Eye (tissue), 1 donor: ENCODE measurements at places on chromosomes 13 and 19.

GRCh38 chr19:41688687-41689086 lies 617 bp upstream of the CEACAM7 start:
- DNase-seq = no peak

DNA sequence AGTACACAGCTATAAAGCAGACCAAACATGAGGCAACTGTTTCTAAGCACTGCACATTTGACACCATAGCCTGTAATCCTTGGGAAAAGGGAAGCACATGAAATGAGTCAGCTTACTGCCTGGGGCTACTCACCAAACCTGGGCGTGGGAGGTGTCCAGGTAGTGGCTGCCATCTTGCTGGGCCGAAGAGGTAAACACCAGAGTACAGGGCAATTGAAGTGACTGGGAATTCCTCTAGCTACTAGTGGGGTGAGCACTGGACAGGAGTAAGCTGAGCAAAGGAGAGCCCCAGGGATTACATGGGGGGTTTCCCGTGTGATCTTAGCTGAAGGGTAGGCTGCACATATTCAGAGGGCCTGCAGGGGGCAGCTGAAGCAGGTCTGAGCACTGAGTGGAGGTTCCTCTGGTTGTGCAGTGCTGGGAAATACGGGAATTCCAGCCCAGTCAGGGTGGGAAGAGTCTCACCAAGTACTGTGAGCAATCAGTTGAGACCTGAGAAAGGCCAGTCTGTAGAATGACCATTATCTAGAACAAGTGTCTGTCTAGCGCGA lies 140.5 kb downstream of the SLC7A1 start:
- no peak for DNase-seq

- DNase-seq = no peak
These were observed 2.4 kb downstream of the SMG9 start for GRCh38 chr19:43752287-43752875.

- no peak for DNase-seq
These were observed 48.6 kb upstream of the RGCC start for GRCh38 chr13:41408746-41409145.

DNA sequence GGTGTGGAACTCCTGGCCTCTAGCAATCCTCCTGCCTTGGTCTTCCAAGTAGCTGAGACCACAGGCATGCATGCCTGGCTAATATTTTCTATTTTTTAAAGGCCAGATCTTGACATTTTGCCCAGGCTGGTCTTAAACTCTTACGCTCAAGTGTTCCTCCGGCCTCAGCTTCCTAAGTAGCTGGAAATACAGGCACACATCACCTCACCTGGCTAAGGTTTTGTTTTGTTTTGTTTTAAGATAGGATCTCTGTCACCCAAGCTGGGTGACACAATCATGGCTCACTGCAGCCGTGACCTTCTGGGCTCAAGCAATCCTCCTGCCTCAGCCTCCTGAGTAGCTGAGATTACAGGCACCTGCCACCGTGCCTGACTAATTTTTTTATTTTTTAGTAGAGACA lies 5.5 kb upstream of the RLN3 start:
- no peak for DNase-seq

GRCh38 chr13:83621765-83622421 lies 260.4 kb downstream of the SLITRK1 start:
- no peak for DNase-seq

DNA sequence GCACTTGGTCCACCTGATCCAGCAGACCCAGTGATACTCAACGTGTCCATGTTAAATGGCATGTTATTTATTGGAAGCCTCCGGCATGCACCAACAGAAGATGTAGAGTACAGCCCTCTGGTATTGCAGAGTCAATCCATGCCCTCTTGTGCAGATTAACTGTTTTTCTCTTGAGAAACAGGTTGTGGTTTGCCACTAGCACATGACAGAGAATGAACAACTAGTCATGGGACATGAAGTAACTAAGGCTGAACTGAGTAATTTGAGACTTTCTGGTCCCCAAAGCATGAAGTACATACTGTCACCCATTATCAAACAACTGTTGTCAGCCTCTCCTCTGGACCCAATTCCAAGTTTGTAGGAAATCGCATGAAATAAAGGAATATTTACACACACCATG lies 3.2 kb downstream of the ZNF562 start:
- no peak for DNase-seq

DNA sequence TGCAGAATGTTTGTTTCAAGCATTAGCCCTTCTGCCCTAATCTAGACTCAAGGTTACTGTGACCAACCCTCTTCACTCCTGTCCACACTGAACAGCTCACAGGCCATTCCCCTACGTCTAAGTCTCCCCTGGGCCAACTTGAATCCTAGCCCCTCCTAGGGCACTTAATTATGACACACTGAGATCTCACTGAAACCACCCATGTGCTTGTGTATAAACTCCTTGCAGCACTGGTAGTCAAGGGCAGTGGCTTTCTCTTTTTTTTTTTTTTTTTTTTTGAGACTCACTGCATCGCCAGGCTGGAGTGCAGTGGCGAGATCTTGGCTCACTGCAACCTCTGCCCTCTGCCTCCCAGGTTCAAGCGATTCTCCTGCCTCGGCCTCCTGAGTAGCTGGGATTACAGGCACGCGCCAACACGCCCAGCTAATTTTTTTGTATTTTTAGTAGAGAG lies 1.9 kb upstream of the AKT2 start:
- no peak for DNase-seq

DNA sequence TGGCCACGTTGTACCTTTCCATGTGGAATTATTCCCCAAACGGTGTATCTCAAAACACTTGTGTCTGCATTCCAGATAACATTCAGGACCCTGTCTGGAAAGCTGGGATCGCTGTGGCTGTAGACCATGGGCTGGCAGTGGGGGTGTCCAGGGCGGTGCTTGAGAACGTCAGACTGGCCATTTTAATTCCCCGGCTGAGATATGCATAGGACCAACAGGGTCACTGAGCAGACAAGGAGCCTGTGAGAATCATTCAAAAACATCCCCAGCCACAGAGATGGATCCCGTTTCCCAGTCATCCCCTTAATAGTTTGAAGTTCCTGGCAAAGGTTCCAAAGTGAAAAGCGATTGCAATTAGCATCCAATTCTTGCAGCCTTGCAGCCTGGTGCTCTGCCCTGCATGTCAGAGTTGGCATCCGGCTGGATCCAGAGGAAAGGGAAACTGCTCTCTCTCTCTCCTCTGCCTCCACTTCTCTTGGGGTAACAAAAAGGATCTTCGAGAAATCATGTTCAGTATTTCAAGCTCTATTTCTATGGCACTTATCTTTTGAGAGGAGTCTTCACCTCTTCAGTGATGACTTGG lies 41.6 kb downstream of the IFT88 start:
- no peak for DNase-seq

DNA sequence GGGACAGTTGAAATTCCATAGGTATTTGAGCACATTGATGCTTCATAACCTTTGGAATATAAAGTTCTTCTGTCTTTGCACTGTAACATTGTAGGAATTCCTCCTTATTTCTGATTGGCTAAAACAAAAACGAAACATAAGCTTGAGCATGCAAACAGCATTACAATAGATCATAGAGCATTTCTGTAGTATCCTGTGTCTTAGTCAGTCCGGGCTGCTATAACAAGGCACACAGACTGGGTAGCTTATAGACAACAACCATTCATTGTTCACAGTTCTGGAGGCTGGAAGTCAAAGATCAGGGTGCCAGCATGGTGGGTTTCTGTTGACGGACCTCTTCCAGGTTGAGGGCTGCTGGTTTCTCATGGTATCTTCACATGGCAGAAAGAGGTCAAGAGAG lies 188.7 kb upstream of the SOX21 start:
- no peak for DNase-seq

- DNase-seq = peak; percentile 86
These were observed at the start of gene CGB7 for GRCh38 chr19:49057636-49058234. Gene CGB7, minus strand, starts transcription at chr19:49057749. Its CDS starts 2,374 bp downstream, at chr19:49055375.

DNA sequence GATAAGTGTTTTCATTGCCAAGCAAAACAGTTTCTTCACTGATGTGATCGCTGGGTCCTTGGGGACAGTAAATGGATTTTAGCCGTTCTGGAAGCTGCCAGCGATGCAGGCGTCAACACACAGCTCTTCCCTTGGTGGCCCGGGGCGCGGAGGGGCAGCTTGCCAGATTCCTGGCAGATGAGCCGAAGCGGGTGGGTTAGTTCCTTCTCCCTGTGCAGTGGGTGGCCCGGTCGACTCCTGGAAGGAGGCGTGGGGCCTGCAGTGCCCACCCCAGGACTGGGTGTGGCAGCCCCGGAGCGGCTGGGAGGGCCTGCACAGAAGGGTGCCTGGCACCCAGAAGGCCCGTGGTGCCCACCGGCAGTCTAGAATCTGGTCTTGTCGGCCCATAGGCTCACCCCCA lies 69.0 kb downstream of the KDM4B start:
- DNase-seq = peak; percentile 65

- no peak for DNase-seq
These were observed 11.1 kb downstream of the NCLN start for GRCh38 chr19:3196933-3197205.

DNA sequence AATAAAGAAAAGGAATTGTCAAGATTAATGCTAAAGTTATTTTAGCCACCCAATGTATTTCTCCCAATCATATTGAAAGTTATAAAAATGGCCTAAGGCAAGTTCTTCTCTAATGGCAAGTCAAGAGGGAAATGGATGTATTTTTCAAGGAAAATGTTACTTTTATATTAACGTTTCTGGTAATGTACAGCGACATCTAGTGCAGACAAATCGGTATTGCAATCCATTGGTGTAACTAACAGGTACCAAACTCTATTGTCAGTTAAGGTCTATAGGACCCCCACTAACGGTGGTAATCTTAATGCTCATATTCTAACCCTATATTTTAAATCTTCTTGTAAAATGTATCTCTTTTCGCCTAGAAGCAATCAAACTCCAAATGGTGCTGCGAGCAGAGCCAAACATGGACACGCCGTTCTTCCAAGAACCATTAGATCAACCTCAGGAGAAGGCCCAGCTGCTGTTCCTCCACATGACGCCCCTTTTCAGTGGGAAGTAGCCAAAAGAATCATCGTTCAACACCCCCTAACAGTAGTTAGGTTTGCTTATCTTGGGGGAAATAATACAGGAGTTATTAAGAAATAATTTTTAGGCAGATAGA lies 98.5 kb upstream of the PABPC3 start:
- peak; percentile 78 for DNase-seq

- DNase-seq = no peak
These were observed 62.4 kb downstream of the AKAP11 start for GRCh38 chr13:42334329-42334706.

GRCh38 chr19:10292206-10292788 lies 2.5 kb downstream of the ICAM5 start:
- peak; percentile 85 for DNase-seq

DNA sequence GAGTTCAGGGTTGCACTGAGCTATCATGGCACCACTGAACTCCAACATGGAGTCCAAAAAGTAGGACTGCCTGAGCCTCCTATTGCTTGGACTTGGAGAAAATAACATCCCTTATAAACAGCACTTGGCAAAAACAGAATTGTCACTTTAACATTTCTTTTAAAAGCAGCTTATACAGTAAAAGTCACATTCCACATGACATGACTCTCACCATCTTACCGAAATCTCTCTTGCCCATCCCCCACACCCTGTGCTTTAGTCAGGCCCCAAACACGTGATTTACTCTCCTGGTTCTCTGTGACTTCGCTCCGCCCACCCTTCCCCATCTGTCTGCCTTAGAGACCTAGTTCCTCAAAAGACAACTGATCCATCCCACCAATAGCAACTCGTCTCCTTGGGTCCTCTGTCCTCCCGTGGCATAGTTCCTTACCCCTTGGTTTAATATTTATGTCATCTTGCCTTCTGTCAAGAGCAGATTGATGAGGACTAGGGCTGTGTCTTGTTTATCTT lies 4.6 kb downstream of the SAFB start:
- DNase-seq = peak; percentile 67

DNA sequence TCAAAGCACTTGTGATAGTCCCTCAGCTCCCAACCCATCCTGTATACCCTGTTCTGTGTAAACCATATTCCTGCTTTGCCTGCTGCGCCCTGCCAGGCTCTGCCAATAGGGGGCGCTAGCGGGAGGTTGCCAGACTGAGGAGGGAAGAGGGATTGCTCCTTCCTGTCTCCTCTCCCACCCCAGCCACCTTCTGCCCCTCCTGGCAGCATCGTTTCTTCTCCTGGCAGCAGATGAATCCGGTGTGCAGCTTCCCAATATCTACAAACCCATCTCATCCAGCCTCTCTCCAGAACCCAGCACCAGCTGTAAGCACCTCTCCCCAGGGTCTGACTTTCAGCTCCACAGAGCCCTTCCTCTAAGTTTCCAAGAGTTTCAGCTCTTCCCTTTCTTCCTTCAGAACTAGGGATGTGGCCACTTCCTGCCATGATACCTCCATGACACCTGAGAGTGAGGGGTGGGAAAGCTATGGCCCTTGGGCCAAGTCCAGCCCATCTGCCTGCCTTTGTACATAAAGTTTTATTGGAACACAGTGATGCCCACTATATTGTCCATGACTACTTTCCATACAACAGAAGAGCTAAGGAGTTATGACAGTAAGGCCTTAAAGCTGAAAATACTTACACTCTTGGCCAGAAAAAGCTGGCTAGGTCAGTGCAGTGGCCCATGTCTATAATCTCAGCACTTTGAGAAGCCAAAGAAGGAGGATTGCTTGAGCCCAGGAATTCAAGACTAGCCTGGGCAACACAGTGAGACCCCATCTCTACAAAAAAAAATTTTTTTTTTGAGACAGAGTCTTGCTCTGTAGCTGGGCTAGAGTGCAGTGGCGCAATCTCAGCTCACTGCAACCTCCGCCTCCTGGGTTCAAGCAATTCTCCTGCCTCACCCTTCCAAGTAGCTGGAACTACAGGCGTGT lies 34.5 kb upstream of the ATP1A3 start:
- peak; percentile 23 for DNase-seq

DNA sequence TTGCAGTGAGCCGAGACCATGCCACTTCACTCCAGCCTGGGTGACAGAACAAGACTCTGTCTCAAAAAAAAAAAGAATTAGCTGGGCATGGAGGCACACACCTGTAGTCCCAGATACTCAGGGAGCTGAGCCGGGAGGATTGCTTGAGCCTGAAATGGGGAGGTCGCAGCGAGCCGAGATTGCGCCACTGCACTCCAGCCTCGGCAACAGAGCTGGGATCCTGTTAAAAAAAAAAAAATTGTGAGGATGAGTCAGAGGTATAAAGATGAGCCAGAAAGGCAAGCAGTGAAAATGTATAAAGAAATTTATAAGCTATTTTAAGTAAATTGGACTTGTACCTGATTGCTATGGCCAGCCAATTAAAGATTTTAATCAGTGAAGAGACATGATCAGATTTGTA lies 21.1 kb downstream of the KBTBD6 start:
- DNase-seq = no peak

DNA sequence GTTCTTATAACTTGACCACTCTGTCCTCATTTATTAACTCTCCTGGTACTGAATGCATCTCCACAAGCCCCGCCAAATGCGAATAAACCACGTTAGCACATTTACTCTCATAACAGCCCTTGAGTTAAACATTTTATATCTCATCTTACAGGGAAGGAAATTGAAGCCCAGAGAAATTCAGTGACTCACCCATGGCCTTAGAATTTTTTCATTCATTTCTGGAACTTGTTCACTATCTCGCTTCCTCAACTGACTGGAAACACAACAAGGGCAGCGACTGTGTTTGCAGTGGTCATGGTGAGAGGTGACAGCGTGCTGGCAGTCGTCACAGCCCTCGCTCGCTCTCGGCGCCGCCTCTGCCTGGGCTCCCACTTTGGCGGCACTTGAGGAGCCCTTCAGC lies 39.5 kb downstream of the SERP2 start:
- DNase-seq = no peak

- DNase-seq = peak; percentile 52
These were observed at the start of gene OXGR1 for GRCh38 chr13:96994017-96994857. Gene OXGR1, minus strand, starts transcription at chr13:96994476. Its CDS starts 6,717 bp downstream, at chr13:96987759.

GRCh38 chr19:30712431-30713337 lies 340.5 kb downstream of the ZNF536 start:
- DNase-seq = peak; percentile 49
